COLO829 (cell line): ENCODE measurements at places on chromosomes 6 and 20.

- DNase-seq = no peak
These were observed 153.0 kb downstream of the REV3L start for GRCh38 chr6:111329882-111330633.

DNA sequence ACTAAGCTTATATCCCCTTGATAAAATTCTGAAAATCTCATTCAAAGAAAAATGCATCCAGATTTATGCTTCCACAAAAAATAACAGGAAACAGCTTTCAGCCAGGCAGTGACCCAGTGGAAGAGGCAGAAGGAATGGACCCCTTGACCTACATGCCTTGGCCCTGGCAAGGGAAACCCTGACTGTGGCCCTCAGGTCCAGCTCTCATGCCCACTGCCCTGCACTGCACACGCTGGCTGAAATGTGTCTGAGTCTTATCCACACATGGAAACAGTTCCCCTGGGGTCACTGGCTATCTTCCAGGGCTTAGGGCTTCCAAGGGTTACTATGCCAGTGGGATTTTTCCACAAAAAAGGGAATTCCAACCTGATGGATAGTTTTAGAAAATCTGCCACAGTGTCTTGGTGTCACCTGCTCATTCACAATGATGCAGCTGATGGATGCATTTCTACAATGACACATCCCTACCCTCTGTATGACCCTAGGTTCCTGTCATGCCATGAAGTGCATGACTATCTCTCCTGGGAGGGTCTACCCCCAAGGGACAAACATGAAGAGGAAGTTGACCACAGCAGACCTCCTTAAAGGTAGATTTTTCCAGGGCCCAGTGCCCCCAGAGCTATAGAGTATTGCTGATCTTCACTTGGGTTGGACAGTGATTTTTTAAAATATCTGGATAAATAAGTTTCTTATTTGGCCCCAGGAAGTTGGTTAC is 121.9 kb upstream of the CD93 start:
- no peak for DNase-seq

DNA sequence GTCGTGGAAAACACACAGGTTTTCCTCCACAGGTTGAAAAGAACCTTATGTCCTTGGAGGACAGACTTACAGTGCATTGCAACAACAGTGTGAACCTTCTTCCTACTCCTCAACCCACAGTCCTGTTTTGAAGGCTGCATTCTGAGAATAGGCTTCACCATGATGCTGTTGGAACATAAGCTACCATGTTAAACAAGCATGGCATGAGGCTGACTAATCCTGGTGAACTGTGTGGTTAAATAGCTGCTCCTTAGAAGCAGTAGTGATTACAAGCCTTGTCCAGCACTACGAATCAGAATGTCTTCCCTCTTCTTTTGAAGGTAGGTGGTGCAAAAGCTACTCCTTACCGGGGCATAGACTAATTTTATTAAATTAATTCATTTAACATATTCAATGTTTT is 368.5 kb upstream of the EPHA7 start:
- DNase-seq = no peak

DNA sequence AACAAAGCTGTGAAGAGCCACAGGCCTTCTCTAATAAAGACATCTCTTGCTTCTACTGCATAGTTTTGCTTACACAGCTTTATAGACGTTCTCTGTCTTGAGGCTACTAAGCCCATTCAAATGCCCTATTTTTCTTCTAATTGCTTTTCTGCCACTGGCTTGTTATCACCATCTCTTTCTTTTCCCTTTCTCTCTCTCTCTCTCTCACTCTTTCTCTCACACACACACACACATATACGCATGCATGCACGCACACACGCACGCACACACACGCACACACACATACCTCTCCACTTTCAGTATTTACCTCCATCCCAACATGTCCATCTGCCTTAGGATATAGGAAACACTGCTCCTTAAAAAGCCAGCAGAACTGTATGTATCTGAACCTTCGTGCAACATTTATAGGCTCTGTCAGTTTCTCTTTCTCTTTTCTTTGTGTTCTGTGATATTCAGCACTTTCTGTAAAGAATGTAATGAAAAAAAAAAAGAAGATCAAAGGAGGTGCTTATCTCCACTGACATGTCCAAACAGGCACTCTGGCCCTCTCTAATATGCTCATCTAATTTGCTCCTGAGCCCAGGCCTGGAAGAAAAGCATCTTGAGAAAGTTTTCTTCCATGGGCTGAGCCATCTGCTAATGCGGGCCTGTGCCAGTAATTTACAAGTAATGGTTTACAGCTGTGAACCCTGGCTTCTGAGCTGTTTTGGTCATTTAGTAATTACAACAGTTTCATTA is 1046.7 kb upstream of the MAP3K7 start:
- no peak for DNase-seq

GRCh38 chr6:29336269-29336668 is 32.4 kb downstream of the OR5V1 start:
- DNase-seq = no peak

- no peak for DNase-seq
These were observed 767.8 kb downstream of the TFAP2A start for GRCh38 chr6:9647071-9647445.

GRCh38 chr6:21327326-21328112 is 266.0 kb upstream of the SOX4 start:
- no peak for DNase-seq

GRCh38 chr6:7494638-7495037 is 46.8 kb upstream of the DSP start:
- DNase-seq = no peak

DNA sequence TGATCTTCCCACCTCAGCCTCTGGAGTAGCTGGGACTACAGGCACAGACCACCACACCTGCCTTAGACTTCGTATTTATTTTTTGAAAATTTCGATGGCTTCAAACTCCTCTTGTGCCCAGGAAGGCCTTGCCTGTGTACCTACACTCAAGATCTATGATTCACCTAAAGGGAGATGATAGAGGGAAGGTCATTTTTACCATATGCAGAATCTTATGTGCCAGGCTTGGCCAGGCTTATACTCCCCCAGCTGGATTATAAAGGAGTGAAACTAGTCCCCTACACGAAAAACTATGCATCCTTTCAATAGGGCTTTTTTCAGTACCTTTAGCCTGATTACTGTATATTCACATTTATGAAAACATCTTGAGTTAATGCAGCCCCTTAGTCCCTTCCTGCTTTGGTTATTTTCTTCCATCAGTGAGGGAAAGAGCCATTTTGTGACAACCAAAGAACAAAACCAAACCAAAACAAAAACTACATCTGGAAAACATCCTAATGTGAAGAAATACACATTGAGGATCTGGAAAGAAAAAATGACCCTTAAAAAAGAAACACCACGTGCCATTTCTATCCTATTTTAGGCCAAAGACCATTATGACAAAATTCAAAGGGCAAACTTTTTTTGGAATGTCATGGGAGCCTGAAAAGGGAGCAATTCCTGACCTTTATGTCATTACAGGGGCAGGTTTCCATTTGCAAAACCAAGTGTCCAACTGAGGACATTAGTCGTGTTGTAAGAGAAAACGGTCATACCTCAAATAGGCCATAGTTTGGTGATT is 34.7 kb downstream of the RIPOR2 start:
- DNase-seq = no peak

DNA sequence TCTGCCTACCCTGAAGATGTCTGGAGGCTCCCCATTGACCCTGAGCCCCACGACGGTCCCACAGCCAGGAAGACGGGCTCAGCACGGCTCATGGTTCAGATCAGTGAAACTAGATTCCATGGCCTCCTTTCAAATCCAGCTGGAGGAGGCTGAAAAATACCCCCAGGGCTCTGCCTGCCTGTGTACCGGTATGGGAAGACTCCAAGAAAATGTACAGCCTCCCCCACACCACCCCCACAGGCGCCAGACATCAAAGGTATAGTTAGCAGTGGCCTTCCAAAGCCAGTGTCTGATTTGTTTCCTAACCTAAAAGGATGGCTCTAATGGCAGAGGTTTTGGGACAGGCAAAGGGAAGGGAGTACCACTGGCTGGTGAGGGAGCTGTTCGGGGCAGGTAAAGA is 86.2 kb upstream of the SNAP25 start:
- DNase-seq = no peak

DNA sequence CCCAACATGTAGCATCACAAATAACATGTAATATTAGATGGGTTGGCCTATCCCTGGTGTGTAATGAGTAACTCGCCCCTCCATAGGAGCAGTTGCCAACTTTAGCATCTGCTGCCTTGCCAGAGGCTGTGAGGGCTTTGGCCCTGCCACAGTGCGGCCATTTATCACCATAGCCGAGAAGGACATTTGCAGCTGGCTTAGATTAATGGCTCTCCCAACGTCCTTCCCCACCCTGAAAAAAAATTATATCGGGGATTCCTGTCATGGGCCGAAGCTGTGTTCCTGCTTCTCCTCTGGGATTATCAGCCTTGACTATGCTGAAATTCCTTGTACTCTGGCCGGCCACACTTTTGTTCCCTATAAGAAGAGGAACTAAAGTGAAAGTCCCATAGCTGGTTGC is 7.6 kb upstream of the ADIG start:
- no peak for DNase-seq

- DNase-seq = no peak
These were observed 459.8 kb upstream of the RUNX2 start for GRCh38 chr6:44868335-44868668.

- no peak for DNase-seq
These were observed 96.0 kb upstream of the MAP3K4 start for GRCh38 chr6:160895562-160895961.

DNA sequence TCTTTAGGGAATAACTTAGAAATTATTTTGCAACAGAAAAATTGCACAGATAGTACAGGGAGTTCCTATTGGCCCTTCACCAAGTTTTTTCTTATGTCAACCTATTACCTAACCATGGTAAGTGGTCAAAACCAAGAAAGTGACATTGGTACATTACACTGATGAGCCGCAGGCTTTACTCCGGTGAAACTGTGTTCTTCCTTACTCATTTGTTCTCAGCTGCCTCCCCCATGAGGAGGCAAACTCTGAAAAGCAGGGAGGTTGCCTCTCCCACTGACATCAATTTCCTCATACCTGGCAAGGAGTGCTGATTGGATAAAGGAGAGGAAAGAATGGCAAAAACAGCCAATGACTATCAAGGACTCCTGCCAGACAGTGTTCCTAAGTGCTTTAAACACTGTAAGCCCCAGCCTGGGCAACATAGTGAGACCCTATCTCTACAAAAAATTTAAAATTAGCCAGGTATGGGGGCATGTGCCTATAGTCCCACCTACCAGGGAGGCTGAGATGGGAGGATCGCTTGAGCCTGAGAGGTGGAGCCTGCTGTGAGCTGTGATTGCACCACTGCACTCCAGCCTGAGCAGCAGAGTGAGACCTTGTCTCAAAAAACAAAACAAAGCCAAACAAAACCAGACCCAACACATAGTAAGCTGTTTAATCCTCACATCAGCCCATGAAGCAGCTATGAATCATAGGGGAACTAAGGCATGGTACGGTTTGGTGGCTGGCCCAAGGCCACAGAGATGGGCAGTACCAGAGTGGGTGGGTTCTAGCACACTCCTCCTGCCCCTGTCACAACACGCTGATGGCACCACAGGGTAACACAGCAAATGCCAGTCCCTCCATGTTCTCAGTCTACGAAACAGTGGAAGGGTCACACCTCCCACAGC is 24.7 kb downstream of the C20orf203 start:
- no peak for DNase-seq

DNA sequence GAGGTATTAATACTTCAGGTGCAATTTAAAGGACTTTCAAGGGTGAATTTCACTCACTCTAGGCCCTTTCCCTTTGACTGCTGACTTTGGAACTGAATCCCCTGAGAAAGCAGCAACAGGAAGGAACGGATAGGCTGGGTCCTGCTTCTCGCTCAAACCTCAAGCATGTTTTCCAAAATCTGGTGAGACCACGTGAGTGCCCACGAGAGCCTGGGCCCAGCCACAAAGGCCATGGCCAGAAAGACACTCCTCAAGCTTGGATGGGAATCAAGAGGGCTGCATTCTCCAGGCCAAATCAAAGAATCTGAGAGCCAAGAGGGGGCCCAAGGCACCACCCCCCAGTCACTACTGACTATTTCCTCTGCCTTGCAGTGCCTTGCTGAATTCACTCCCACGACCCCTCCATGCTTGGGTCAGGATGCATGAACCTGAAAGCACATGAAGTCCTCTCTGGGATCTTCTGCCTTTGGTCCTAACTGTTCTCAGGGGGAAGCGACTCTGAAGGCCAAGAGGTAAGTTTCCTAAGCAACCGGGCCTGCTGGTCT is 146.1 kb downstream of the NFATC2 start:
- DNase-seq = no peak

- no peak for DNase-seq
These were observed 63.6 kb downstream of the SSR1 start for GRCh38 chr6:7249391-7249790.

DNA sequence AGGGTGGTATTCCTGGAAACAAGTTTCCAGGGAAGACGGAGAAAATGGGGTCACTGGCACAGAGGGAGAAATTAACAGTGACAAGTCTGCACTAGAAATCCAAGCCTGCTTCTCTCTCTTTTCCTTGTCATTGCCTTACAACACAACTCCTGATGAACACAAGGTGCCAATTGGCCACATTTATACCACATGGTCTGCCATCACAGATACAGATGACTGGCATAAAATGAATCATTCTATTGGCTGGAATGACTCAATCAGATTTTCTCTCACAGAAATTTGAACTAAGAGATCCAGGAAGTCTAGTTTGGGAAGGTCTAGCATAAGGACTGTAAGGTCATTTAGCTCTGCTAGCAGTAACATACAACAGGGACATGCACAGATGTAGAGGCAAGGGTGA is 190.3 kb downstream of the LINC00237 start:
- no peak for DNase-seq
